ENCODE measurements at places on chromosomes 4 and X.

- H3K4me1 ChIP-seq = no peaks in the 10 kb centered on the region
- peaks cover 12% of the 10 kb centered on the region for H3K27me3 ChIP-seq
- DNase-seq = no peak
- H3K27ac ChIP-seq = no peak overlapping the region
Measured at GRCh38 chrX:13939741-13940597, 89.7 kb downstream of the GEMIN8 start.

DNA sequence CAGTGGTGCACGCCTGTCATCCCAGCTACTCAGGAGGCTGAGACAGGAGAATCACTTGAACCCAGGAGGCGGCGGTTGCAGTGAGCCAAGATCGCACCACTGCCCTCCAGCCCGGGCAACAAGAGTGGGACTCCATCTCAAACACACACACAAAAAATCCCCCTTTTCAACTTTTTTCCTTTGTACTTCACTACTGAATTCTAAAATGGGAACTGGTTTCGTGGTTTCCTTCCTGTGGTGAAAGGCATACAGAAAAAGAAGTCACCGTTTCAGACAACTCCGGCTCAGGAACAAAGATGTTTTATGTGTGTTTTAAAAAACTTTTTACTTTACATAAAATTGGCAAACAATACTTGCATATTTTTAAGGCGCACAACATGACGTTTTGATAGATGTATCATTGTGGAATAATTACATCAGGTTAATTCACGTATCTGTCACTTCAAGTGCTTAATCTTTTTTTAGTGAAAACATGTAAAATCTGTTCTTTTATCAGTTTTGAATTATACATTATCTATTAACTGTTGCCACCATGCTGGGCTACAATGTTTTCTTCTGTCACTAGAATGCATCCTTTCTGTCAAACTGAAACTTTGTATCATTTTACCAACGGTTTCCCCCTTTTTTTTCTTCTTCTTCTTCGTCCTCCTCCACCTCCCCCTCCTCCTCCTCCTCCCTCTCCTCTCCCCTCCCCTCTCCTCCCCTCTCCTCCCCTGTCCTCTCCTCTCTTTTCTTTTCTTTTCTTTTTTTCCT is 186.0 kb downstream of the CRLF2 start:
- no peak overlapping the region for H3K4me3 ChIP-seq
- no peaks in the 10 kb centered on the region for H3K4me1 ChIP-seq
- no peak overlapping the region for H3K27ac ChIP-seq
- no peaks in the 10 kb centered on the region for H3K36me3 ChIP-seq
- no peaks in the 10 kb centered on the region for H3K27me3 ChIP-seq
- no peak for DNase-seq

DNA sequence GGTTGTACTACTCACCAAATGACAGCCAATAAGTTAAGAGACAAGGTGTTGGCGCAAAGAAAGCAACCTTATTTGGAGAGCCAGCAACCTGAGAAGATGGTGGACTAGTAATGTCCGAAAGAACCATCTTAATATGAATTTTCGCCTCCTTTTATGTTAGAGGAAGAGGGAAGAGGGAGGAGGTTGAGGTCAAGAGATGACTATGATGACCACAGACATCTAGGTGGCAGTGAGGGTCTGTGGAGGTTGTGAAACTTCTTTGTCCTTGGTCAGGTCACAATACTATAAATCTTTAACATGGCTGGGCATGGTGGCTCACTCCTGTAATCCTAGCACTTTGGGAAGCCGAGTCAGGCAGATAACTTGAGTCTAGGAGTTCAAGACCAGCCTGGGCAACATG is 15.4 kb downstream of the CDKL5 start:
- no peak overlapping the region for H3K4me3 ChIP-seq
- H3K27ac ChIP-seq = no peak overlapping the region
- DNase-seq = no peak
- no peaks in the 10 kb centered on the region for H3K36me3 ChIP-seq

- H3K4me1 ChIP-seq = no peaks in the 10 kb centered on the region
- no peaks in the 10 kb centered on the region for H3K36me3 ChIP-seq
- DNase-seq = peak; percentile 41
Measured at GRCh38 chr4:89254847-89255246, 52.8 kb downstream of the GPRIN3 start.

- no peak overlapping the region for H3K4me3 ChIP-seq
- H3K27ac ChIP-seq = no peak overlapping the region
Measured at GRCh38 chr4:118296729-118297128, 56.1 kb downstream of the PRSS12 start.

DNA sequence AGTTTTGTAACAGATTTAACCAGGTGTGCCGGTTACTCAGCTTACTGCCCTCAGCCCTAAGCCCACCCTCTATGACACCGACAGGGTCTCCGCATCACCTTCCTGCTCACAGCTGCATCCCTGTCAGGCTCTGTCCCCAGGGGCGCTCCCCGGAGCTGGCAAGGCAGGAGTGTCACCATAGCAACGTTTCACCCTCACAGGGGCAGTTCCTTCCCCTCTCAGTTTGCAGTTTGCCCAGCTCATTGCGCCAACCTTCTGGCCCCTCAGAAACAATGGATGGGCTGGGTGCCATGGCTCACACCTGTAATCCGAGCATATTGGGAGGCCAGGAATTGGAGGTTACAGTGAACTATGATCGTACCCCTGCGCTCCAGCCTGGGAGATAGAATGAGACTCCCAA is 42.6 kb downstream of the RGS12 start:
- no peaks in the 10 kb centered on the region for H3K4me1 ChIP-seq
- peaks cover 4% of the 10 kb centered on the region for H3K36me3 ChIP-seq
- no peaks in the 10 kb centered on the region for H3K27me3 ChIP-seq
- no peak overlapping the region for H3K27ac ChIP-seq
- no peak for DNase-seq

DNA sequence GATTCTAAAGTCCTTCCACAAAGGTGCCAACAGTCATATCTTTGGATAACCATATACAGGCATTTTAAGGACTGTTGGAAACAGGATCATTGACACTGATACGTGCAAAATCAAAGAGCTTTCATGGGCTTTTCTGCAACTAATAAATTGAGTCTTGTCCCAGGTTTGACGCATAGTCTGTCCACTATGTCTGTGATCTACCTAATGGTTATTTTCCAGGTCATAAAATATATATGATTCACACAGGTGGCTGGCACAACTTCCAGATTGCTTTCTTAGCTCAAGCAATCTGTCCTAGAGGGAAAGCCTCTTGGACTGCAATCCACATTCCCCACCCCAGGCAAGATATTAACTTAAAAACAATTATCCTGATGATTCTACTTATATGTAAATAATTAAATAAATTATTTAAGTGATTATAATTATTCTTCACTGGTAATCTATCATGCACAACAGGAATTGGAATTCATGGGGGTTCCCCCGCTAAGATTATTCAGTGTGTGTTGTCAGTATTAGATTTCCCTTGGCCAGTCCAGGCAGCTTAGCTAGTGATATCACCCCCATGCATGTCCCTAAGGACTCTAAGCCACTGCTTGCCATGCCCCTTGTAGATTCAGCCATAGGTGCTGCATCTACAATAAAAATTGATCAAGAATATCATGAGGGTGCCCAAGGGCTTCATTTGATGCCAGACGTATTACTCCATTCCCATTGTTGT is 97.8 kb downstream of the TLL1 start:
- no peak for DNase-seq
- H3K36me3 ChIP-seq = no peaks in the 10 kb centered on the region
- H3K4me3 ChIP-seq = no peak overlapping the region

GRCh38 chr4:54157606-54158005 is 57.6 kb downstream of the GSX2 start:
- H3K27me3 ChIP-seq = no peaks in the 10 kb centered on the region
- no peaks in the 10 kb centered on the region for H3K4me1 ChIP-seq
- no peak overlapping the region for H3K27ac ChIP-seq
- H3K36me3 ChIP-seq = no peaks in the 10 kb centered on the region
- no peak overlapping the region for H3K4me3 ChIP-seq
- no peak for DNase-seq

- no peak for DNase-seq
- H3K4me3 ChIP-seq = no peak overlapping the region
- H3K27me3 ChIP-seq = no peaks in the 10 kb centered on the region
- no peak overlapping the region for H3K27ac ChIP-seq
- peaks cover 27% of the 10 kb centered on the region for H3K4me1 ChIP-seq
- peaks cover 14% of the 10 kb centered on the region for H3K36me3 ChIP-seq
Measured at GRCh38 chrX:150570512-150570911, 2.1 kb downstream of the MTM1 start.

GRCh38 chr4:68693325-68694075 is 23.0 kb upstream of the UGT2B15 start:
- no peak overlapping the region for H3K4me3 ChIP-seq
- no peak for DNase-seq
- H3K4me1 ChIP-seq = no peaks in the 10 kb centered on the region
- H3K27ac ChIP-seq = no peak overlapping the region
- no peaks in the 10 kb centered on the region for H3K27me3 ChIP-seq

- no peak overlapping the region for H3K4me3 ChIP-seq
- no peaks in the 10 kb centered on the region for H3K4me1 ChIP-seq
- peak; percentile 80 for DNase-seq
- no peaks in the 10 kb centered on the region for H3K27me3 ChIP-seq
Measured at GRCh38 chrX:104922206-104922621, 298.3 kb downstream of the TEX13A start.

- no peak for DNase-seq
- no peak overlapping the region for H3K27ac ChIP-seq
- no peak overlapping the region for H3K4me3 ChIP-seq
- H3K4me1 ChIP-seq = no peaks in the 10 kb centered on the region
- H3K36me3 ChIP-seq = no peaks in the 10 kb centered on the region
Measured at GRCh38 chrX:151596282-151596681, 32.8 kb downstream of the PASD1 start.

- no peak overlapping the region for H3K4me3 ChIP-seq
- H3K27ac ChIP-seq = no peak overlapping the region
- H3K4me1 ChIP-seq = peaks cover 16% of the 10 kb centered on the region
- H3K36me3 ChIP-seq = no peaks in the 10 kb centered on the region
Measured at GRCh38 chrX:24494647-24495075, 29.6 kb downstream of the PDK3 start.

- H3K4me1 ChIP-seq = no peaks in the 10 kb centered on the region
- no peak for DNase-seq
- no peaks in the 10 kb centered on the region for H3K27me3 ChIP-seq
- no peak overlapping the region for H3K4me3 ChIP-seq
- no peak overlapping the region for H3K27ac ChIP-seq
Measured at GRCh38 chr4:98890702-98891455, 38.1 kb downstream of the EIF4E start.

DNA sequence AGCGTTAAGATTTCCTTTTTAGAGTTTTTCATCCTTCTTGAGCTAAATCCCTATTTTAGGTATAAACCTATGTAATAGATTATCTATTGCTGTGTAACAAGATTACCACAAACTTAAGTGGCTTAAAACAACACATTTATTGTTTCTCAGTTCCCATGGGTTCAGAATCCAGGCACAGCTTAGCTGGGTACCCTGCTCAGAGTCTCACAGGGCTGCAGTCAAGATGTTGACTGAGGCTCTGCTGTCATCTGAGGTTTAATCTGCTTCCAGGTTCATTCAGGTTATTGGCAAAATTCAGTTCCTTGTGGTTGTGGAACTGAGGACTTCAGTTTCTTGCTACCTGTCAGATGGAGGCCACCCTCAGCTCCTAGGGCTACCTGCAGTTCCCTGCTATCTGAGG is 60.9 kb downstream of the GK start:
- no peak for DNase-seq
- no peak overlapping the region for H3K27ac ChIP-seq

DNA sequence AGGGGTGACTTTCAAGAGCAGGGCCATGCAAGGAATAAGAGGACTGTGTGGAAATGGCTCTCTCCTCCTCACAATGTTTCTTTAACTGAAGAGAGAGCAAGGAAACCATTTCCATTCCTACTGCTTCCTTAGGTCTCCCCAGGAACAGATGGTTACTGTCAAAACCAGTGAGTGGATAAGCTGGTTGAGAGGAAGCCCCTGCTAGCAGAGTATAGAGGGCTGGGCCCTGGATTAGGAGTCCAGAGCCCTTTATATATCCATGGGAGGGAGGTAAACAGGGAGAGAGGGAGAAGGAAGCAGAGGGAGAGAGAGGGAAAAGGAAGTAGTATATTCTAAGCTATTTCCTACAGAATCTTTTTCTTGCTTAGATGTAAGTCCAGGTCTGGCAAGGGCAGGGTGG is 43.8 kb upstream of the LAS1L start:
- peaks cover 27% of the 10 kb centered on the region for H3K27me3 ChIP-seq
- DNase-seq = no peak
- no peaks in the 10 kb centered on the region for H3K36me3 ChIP-seq
- no peak overlapping the region for H3K27ac ChIP-seq
- H3K4me3 ChIP-seq = no peak overlapping the region

- no peaks in the 10 kb centered on the region for H3K27me3 ChIP-seq
- H3K36me3 ChIP-seq = no peaks in the 10 kb centered on the region
- H3K4me1 ChIP-seq = no peaks in the 10 kb centered on the region
- no peak for DNase-seq
- no peak overlapping the region for H3K4me3 ChIP-seq
Measured at GRCh38 chrX:111831343-111831742, 44.6 kb upstream of the TRPC5OS start.

GRCh38 chr4:145524552-145524951 is 42.9 kb downstream of the SMAD1 start:
- DNase-seq = no peak
- H3K27ac ChIP-seq = no peak overlapping the region
- peaks cover 13% of the 10 kb centered on the region for H3K36me3 ChIP-seq
- H3K27me3 ChIP-seq = no peaks in the 10 kb centered on the region
- no peak overlapping the region for H3K4me3 ChIP-seq

DNA sequence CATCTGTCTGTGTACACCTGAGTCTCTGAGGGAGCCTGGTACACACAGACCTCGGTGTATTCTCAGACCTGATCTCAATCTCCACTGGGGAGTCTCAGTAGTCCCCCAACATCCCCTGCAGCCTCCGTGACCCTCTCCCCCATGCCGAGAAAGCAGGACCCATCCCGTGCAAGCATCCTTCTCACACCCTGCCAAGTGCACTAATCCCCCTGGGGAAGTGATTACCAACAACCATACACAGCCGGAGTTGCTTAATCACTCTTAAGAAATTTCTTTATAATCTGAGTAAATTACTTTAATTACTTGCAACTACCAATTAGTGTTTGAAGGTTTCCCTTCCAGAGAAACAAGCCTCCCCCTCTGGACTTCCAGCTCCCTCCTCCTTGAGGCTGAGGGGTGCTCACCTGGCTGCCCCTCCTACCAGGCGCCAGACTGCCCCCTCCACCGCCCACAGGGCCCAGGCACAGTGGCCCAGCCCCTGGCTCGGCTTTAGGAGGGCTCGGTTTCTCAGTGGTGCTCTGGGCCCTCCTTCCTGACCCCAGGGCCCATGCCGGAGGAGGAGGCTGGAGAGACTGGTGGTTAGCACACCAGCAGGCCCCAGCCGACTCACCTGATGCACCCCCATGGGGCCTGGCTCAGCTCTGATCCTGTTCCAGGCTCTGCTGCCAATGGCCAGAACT is 43.8 kb downstream of the PJA1 start:
- no peaks in the 10 kb centered on the region for H3K4me1 ChIP-seq
- H3K27ac ChIP-seq = no peak overlapping the region
- no peak for DNase-seq
- no peaks in the 10 kb centered on the region for H3K36me3 ChIP-seq
- peaks cover 19% of the 10 kb centered on the region for H3K27me3 ChIP-seq

- no peak for DNase-seq
- no peak overlapping the region for H3K27ac ChIP-seq
- H3K4me1 ChIP-seq = no peaks in the 10 kb centered on the region
- H3K27me3 ChIP-seq = no peaks in the 10 kb centered on the region
Measured at GRCh38 chrX:33324099-33324498, 112.8 kb upstream of the DMD start.
